Progenitor cell of endocrine pancreas (in vitro differentiated cells): ENCODE measurements at places on chromosomes 4 and X. TPM values are rescaled to one million over a fixed set of nuclear protein-coding genes. Genes with fewer than 3 reads are reported as not detected.

Gene PNCK
- total RNA-seq: 5.4 and 6.1 TPM in 2 replicates

Gene CLRN2
- total RNA-seq: not detected in 2 replicates

Gene CLCN4
- 14.1 and 15.2 TPM in 2 replicates for total RNA-seq

Gene PLP1
- total RNA-seq: 0.46 and 0.95 TPM in 2 replicates

Gene IL2
- not detected in 2 replicates for total RNA-seq

Gene CLTRN
- 2.1 and 2.5 TPM in 2 replicates for total RNA-seq

Gene LRCH2
- 14.4 and 16.9 TPM in 2 replicates for total RNA-seq

Gene GPR119
- 1.6 and 3.1 TPM in 2 replicates for total RNA-seq

Gene TBC1D8B
- 6.6 and 6.8 TPM in 2 replicates for total RNA-seq

Gene VGLL1
- 0.24 and 1.8 TPM in 2 replicates for total RNA-seq

Gene NAA11
- total RNA-seq: not detected in 2 replicates

Gene SLC35A2
- total RNA-seq: 33.9 and 34.9 TPM in 2 replicates

Gene ATXN3L
- not detected in 2 replicates for total RNA-seq
